Activated T-cell treated with anti-CD3 and anti-CD28 coated beads, Interleukin-2, amount 50 U/mL, for 72 hours (primary cell): ENCODE measurements at places on chromosomes 3 and 15. TPM values are rescaled to one million over a fixed set of nuclear protein-coding genes. Genes with fewer than 3 reads are reported as not detected.

DNA sequence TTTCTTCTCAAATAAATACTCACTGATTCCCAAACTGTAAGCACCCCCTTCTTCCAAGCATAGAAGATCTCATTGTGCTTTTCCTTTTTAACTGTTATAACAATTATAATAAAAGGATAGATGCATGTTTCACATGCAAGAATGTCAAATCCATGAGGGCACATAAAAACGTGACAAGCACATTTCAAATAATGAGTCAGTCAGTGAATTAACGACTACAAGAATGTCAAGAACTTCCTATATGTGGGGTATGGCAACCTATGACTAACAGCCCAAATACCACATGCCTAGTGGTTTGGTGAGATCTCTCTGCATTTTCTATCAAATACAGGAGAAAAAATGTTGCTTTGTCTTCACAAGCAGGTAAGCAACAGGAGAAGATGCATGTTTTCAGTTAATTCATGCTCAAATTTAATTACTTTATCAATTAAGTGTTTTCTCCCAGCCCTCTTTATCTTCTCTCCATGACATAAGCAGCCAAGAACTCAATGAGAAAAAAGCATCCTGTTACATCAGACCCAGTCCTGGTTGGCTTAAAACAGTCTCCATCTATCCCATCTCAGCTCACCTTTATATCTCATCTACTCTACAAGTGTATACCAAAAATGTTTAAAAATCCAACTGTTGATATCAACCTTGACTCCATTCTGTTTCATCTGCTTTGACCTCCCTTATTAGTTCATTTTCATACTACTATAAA lies 181.5 kb upstream of the LMCD1 start:
- no peaks in the 10 kb centered on the region for H3K27me3 ChIP-seq
- H3K4me1 ChIP-seq: no peaks in the 10 kb centered on the region
- peak; percentile 10 for DNase-seq
- no peaks in the 10 kb centered on the region for H3K36me3 ChIP-seq

DNA sequence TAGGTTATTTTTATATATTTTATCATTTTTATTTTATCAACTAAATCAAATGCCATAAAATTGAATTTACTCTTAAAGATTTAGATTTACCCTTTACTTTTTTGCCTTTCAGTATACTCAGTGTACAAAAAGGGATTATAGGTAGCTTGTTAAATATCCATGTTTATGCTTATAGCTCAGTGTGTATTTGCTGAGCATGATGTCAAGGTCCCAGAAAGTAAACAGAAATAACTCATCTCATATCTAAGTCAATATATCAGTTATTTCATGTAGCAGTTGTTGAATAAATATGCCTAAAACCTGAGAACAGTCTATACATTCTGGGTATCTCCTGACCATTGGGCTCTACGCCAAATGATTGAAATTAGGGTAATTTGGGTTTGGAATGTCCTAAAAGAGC lies 693.8 kb downstream of the NAALADL2 start:
- H3K27me3 ChIP-seq: no peaks in the 10 kb centered on the region
- no peaks in the 10 kb centered on the region for H3K4me1 ChIP-seq
- DNase-seq: no peak
- no peaks in the 10 kb centered on the region for H3K36me3 ChIP-seq
- no peak overlapping the region for H3K4me3 ChIP-seq

- no peaks in the 10 kb centered on the region for H3K36me3 ChIP-seq
- DNase-seq: no peak
- no peak overlapping the region for H3K27ac ChIP-seq
- H3K27me3 ChIP-seq: no peaks in the 10 kb centered on the region
- no peak overlapping the region for H3K4me3 ChIP-seq
Observed at GRCh38 chr3:129356756-129357425, 71.5 kb downstream of the EFCAB12 start.

The AHSG gene
- total RNA-seq: 0.14 TPM

DNA sequence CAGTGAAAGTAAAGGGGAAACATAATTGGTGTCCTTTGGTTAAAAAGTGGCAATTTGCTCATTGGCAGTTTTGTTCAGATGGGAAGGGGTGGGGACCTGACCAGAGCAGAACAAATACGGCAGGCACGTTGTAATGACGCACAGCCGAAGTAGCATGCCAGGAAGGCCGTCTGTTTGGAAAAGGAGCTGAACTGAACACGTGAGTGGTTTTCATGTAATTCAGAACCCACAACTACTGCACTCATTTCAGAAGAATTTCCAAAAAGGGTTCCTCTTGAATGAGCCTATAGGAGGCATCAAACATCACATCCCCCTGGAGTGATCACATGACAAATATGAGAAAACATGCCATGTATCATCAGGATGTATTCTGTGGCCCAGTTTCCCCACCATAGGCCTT lies 42.9 kb upstream of the LMCD1 start:
- H3K4me1 ChIP-seq: no peaks in the 10 kb centered on the region
- H3K27me3 ChIP-seq: peaks cover 16% of the 10 kb centered on the region
- DNase-seq: no peak
- H3K36me3 ChIP-seq: no peaks in the 10 kb centered on the region
- no peak overlapping the region for H3K27ac ChIP-seq
- H3K4me3 ChIP-seq: no peak overlapping the region

DNA sequence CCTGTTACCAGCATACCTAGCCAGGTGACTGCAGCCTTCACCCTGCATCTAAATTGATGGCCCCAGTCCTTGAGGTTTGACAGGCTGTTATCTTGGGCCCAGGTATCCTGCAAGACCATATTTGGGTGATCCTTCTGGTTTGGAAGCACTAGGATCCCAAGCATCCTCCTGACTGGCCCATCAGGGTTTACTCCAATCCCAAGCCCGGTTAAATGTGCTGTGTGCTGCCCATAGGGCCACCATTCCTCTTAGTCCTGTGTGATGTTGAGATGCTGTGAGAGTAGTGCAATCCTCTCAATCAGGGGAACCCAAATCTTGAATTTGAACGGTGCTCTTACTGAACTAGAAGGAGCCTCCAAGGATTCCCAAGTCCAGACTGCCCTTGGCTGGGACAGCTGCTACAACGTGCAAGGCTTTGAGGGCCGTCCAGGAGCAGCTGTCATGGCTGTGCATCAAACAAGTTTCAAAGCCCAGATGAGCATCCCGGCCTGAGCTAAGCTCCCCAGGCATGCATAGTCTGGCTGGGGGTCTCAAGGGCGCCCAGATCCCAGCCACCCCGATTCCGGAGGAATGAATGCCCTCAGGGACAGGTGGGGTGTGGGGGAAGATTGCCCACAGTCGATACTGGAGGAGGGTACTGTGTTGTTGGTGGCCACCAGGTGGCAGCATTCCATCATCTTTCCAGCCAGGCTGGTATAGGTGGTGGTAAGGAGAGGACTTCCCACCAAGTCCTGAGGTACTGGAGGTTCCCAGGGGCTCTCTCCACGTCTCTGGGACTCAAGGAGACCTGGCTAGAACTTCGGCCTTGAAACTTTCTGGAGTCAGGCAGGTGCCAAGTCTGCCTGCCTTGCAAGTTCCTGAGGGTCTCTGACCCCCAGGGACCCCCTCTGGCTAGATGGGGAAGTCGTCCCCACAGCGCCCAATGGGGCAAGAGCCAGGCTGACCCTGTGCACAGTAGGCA lies 32.6 kb downstream of the RBM5 start:
- H3K27me3 ChIP-seq: no peaks in the 10 kb centered on the region
- peaks cover 4% of the 10 kb centered on the region for H3K36me3 ChIP-seq

DNA sequence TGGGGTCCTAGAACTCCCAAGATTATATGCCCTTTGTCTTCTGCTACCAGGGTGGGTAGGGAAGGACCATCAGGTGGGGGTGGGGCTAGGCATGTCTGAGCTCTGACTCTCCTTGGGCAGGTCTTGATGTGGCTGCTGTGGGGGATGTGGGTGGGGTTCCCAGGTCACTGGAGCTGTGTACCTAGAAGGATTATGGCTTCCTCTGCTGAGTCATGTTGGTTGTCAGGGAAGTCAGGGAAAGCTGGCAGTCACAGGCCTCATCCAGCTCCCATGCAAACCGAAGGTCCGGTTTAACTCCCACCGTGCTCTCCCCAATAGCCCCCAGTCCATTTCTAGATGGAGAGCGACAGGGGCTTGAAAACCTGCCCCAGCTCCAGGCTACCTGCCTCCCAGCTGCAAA lies 35.2 kb downstream of the EID1 start:
- no peak for DNase-seq
- peaks cover 1% of the 10 kb centered on the region for H3K4me1 ChIP-seq
- no peak overlapping the region for H3K27ac ChIP-seq
- H3K4me3 ChIP-seq: no peak overlapping the region
- H3K27me3 ChIP-seq: peaks cover 64% of the 10 kb centered on the region

The PEX11A gene
- 4.0 TPM for total RNA-seq

The POPDC2 gene
- 6.6 TPM for total RNA-seq

- no peak for DNase-seq
- peaks cover 8% of the 10 kb centered on the region for H3K4me1 ChIP-seq
- no peaks in the 10 kb centered on the region for H3K27me3 ChIP-seq
- peak overlapping the region; percentile 12 for H3K27ac ChIP-seq
Observed at GRCh38 chr3:36945333-36945980, 603 bp upstream of the TRANK1 start.

DNA sequence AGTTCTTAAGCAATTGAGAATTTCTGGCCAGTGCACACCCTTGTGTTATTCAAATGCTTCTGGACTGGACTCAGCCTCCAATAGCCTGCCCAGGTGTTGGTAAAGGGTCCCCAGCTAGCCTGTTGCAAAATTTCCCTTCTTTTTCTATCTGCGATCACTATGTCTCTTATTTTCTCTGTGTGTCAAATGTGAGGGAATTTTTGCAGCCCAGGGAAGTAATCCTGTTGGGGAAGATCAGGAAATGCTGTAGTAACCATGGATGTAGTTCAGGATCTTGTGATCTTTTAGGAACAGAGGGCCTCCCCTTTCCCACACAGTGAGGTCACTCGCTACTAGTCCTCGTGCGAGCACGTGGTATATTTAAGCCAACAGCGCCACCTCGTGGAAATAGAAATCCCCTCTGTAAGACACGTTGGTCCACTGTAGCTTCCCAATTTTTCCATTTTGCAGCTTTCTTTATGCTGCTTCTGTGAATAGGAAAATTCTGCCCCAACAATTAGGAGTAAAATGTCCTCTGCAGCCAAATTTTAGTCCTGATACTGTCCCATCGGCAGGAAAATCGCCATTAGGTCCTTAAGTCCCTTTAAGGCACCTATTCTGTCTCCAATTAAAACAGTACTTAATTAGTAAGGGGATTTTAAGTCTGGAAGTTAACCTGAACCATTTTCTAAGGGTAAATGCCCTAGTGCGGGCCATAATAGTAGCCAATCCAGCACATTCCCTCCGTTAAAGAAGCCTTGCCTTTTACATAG lies 4.0 kb upstream of the SMCO1 start:
- peak; percentile 73 for DNase-seq
- peaks cover 3% of the 10 kb centered on the region for H3K27me3 ChIP-seq
- H3K4me1 ChIP-seq: no peaks in the 10 kb centered on the region

The SCG5 gene
- total RNA-seq: 3.5 TPM

The LTF gene
- not detected for total RNA-seq

DNA sequence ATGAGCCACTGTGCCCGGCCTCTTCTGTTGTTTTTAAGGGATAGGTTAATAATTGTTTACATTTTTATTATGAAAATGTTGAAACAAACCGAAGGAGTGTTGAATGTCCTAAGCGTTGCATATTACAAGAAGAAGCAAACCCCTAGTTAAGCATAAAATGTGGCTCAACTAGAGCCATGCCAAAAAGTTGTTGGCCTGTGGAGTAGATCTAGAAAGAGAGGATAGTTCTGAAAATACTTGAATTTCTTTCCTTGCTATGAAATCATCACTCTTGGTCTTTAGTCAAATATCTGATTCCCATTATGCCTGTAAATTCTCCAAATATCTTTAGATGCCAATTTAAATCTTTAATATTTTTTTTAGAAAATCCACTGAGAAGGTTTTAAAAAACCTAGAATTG lies 12.8 kb downstream of the RBP2 start:
- no peak for DNase-seq
- no peak overlapping the region for H3K4me3 ChIP-seq
- no peaks in the 10 kb centered on the region for H3K4me1 ChIP-seq
- no peak overlapping the region for H3K27ac ChIP-seq
- no peaks in the 10 kb centered on the region for H3K27me3 ChIP-seq
- H3K36me3 ChIP-seq: no peaks in the 10 kb centered on the region

DNA sequence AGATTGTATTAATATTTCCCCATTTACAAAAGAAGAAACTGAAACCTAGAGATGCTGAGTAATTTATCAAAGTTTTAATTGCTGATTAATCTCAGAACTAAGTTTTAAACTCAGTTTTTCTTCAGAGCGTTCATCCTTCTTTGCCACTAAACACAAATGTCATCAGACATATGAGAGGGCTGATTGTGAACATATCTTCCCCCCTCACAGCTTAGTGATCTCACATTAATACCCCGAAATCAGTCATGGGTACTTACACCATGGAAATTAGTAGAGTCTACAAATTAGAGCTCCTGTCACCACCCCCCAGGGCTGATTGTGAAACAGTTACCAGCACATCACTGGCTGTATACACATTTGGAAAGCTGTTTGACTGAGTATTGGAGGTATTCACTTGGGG lies 189.3 kb upstream of the SGO1 start:
- no peaks in the 10 kb centered on the region for H3K27me3 ChIP-seq
- no peak overlapping the region for H3K27ac ChIP-seq
- no peaks in the 10 kb centered on the region for H3K36me3 ChIP-seq

The SAMMSON gene
- not detected for total RNA-seq

DNA sequence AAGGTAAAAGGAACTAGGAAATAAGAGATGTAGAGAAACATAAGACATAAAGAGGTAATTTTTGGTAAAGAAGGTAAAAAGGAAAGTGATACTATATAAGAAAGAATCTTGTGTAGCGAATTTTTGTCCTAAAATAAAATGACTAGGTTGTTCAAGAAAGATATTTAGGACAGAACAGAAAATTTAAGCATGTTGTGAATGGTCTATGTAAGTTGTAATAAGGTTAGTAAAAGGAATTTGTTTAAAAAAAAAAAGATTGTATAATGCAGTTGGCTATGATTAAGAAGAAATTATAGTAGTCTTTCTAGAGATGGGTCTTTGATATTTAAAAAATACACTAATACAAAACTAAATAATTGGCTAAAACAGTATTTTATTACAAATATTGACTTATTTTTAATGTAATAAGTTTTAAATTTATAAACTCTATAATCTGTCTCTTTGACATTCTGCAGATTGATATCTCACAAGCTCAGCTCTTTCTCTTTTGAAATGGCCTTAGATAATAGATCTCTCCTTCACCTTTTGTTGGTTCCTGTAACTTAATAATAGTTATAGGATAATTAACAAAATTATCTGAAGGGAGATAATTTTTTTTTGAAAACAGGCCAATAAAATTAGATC lies 3.7 kb upstream of the SLC41A3 start:
- no peaks in the 10 kb centered on the region for H3K27me3 ChIP-seq
- H3K27ac ChIP-seq: no peak overlapping the region
- H3K4me1 ChIP-seq: peaks cover 21% of the 10 kb centered on the region
- H3K36me3 ChIP-seq: peaks cover 7% of the 10 kb centered on the region
- no peak for DNase-seq
- no peak overlapping the region for H3K4me3 ChIP-seq

The SKOR1 gene
- total RNA-seq: 0.31 TPM

The HAPLN3 gene
- total RNA-seq: 114 TPM

GRCh38 chr3:127834771-127835170 lies 12.5 kb upstream of the MGLL start:
- H3K27ac ChIP-seq: no peak overlapping the region
- H3K27me3 ChIP-seq: peaks cover 19% of the 10 kb centered on the region
- DNase-seq: no peak
